ENCODE measurements at places on chromosomes 3 and 15.

DNA sequence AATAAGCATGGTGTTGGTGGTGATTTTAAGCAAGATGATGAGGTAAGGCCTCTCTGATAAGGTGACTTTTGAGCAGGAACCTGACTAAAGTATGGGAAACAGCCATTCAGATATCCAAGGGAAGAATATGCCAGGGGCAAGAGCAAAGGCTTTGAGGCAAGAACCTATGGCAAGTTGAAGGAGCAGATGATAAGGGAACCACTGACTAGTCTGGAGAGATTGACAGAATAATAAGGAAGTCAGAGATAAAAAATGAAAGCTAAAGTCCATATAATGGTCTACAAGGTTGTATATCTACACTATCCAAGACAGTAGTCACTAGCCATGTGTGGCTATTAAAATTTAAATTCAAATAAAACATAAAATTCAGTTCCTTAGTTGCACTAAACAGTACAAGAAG is 2.5 kb upstream of the C3orf38 start:
- DNase-seq = no peak

DNA sequence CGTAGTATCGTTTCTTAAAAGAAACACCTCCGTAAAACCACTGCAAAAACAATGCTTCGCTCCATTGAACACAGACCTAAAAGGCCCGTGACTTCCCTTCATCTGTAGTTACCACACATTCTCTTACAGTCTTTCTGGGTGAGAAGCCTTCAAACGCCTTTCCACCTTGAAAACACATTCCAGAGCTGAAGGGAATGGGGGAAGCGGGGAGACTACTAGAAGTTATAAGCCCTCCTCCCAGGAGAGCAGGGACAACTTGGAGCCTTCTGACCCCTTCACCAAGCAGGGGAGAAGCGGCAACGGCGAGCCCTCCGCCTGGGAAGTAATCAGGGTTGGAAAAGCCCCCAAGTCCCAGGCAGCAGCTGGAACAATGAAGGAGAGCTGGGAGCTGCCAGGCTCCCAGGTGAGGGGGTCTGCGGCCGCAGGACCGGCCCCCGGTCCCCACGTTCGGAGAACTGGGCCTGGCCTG is 461 bp downstream of the SECISBP2L start:
- no peak for DNase-seq

DNA sequence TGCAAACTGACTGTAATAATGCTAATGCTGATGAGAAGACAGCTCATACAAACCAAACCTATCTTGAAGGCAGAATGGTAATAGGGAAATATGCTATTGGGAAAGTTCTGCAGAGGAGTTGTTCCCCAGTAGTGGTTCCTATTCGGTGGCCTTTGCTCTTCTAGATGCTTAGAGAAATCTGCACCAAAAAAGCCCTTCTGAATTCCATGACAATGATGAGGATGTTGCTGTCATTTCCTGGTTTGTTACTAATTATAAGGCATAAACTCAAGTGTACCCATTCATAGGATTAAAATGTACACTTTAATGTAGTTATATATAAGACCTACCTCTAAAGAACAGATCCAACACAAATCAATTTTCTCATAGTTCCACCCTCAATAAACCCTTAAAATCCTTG is 30.1 kb downstream of the TOMM70 start:
- no peak for DNase-seq

- DNase-seq = no peak
These were observed 17.1 kb downstream of the TJP1 start for GRCh38 chr15:29805043-29805707.

GRCh38 chr3:13143381-13144004 is 70.3 kb upstream of the IQSEC1 start:
- no peak for DNase-seq

DNA sequence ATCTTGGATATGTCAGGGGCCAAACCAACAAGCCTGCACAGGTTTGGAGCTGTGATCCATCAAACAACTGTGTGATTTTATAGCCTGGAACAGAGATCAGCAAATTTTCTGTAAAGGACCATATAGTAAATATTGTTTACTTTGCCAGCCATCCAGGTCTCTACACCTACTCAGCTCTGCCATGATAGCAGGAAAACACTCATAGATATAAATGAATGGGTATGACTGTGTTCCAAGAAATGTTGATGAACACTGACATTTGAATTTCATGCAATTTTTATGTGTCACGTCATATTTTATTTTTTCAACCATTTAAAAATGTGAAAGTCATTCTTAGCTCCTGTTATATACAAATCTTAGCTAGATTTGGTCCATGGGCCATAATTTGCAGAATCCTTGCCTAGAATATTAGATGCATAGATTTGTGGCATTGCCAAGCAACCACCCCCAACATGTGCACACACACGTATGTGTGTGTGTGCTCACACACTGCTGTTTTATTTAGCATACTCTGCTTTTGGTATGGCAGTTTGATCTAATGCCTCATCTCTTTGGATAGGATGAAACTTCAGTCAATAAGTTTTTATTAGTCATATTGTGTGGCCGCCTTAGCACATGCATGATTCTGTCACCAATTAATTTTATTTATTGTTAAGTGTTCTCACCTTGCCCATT is 6.4 kb downstream of the ATXN7 start:
- DNase-seq = no peak

DNA sequence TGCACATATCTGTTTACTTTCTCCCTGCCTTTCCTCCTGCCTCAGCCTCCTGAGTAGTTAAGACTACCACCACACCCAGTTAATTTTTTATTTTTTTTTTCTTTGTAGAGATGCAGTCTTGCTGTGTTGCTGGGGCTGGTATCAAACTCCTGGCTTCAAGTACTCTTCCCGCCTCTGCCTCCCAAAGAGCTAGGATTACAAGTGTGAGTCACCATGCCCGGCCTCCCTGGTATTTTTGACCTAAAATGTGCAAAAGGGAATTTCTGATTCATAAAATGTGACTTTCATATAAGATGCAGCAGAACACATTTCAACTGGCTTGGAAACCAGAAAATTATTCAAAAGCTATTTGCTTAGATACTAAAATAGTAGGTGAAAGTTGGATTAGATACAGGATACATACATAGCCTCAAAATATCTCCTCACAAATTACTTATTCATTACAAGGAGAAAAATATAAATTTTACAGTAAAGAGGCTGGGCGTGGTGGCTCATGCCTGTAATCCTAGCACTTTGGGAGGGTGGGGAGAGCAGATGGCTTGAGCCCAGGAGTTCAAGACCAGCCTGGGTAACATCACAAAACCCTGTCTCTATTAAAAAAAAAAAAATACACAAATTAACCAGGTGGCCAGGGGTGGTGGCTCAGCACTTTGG is 32.0 kb downstream of the MAP4 start:
- DNase-seq = peak; percentile 45

DNA sequence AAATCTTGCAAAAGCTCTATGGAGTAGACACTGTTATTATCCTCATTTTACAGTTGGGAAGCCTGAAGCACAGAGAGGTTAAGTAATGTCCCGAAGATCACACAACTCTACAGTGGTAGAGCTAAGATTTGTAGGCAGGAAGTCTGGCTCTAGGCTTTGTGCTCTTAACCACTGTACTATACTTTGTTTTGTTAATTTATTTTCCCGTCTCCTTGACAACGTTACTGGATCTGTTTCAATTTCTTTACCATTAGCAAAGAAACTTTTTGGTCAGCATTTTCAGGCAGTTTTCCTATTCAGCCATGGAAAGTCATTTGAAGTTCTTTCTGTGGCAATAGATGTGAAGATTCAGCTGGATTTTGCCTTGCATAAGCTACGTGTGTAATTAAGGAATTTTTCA is 51.7 kb downstream of the OTOL1 start:
- DNase-seq = no peak

- DNase-seq = peak; percentile 83
These were observed 29.5 kb upstream of the VEPH1 start for GRCh38 chr3:157532529-157533297.

- DNase-seq = no peak
These were observed 43.0 kb upstream of the LRTM1 start for GRCh38 chr3:54970895-54971294.

GRCh38 chr3:48088056-48088748 is 72.0 kb upstream of the MAP4 start:
- DNase-seq = no peak

GRCh38 chr3:179289295-179289694 is 33.5 kb upstream of the ZNF639 start:
- no peak for DNase-seq

DNA sequence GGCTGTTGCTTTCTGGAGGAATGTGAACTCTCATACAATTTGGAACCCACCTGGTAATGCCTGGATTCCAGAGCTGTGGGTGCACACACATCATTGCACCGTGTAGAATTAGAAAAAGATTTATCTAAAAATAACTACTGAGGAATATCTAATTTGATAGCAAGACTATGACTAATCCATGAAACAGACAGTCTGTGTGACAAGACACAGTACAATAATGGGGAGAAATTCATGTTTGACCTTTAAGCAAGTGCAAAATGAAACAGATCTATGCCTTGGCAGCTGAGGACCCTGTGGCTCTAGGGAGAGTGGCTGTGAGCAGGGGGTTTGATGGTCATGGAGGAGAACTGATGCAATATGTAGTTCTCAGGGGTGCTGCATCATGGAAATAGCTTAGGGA is 7.9 kb upstream of the DOCK3 start:
- DNase-seq = no peak

- no peak for DNase-seq
These were observed 114.0 kb downstream of the ADAMTS17 start for GRCh38 chr15:100227781-100228180.

DNA sequence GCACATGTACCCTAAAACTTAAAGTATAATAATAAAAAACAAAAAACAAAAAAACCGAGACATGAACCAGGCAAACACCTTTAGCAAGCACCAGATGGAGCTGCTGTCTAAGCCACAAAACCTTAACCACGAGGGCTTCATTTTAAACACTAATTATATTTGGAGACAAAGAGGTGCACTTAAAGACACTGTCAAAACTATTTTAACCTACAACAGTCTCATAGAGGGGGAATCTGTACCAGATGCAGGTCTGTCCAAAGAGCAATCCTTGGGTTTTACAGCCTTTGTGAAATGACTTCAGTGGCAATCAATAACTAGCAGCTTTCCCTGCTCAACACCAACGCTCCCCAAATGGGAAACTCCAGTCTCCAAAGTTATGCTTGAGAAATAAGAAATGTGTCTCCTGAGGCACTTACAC is 115.7 kb upstream of the TSPAN3 start:
- DNase-seq = no peak

GRCh38 chr15:98751767-98752166 is 103.4 kb downstream of the IGF1R start:
- DNase-seq = no peak

- DNase-seq = peak; percentile 49
These were observed 20.7 kb downstream of the SHF start for GRCh38 chr15:45166834-45167630.

- peak; percentile 26 for DNase-seq
These were observed 62.8 kb upstream of the CMTM8 start for GRCh38 chr3:32175607-32176197.

DNA sequence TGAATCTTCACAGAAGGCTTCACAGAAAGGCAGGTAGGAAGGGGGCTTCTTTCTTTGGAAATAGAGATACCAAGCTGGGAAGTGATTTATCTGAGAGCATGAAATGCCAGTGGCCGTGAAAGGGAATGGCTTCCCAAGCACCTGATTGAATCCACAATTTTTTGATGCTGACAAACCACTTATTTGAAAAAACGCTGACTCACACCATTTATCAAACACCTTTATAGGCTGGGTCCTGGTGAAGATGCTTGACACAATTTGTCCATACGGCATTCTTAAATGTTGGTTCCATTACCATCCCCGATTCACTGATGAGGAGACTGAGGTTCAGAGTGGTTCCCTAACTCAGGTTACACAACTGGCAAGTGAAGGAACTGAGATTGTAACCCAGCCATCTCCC is 64.1 kb upstream of the POMGNT2 start:
- no peak for DNase-seq

- no peak for DNase-seq
These were observed 48.6 kb downstream of the WDR72 start for GRCh38 chr15:53710906-53711305.

GRCh38 chr3:9403463-9403862 is 6.0 kb downstream of the SETD5 start:
- DNase-seq = no peak

GRCh38 chr3:30288830-30289229 is 317.6 kb upstream of the TGFBR2 start:
- DNase-seq = no peak

GRCh38 chr3:9250236-9250635 is 790 bp upstream of the SRGAP3 start:
- no peak for DNase-seq

DNA sequence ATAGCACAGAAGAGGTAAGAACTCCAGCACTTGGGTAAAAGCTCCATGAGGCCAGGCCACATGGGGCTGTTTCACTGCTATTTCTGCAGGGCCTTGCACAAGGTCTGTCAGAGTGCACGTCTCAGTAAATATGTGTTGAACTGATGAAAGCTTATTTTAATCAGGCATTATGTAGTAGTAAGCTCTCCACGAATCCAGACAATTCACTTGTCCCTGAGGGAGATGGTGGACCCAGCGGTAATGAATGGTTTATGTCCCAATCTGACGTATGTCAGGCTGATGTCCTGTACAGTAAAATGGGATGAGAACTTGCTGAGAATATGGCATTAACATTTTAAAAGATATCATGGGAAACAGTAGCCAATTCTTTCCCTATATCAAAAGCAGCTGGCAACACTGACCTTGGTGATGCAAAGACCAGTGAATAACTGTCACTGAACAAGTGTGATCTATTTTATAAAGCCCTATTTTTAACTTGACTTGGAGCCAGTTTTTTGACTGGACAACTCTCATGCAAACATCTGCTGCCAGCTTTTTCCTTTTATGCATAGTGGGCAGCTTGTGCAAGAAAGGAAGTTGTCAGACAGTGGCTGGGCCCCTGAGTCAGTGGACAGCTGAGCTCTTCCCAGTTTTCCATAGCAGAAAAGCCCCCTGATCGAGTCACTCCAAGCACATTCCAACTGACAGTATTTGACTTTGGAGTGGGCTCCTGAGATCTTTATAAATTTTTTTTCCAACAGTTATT is 519.8 kb upstream of the MDFIC2 start:
- no peak for DNase-seq

GRCh38 chr3:193457526-193457925 is 79.0 kb upstream of the ATP13A5 start:
- no peak for DNase-seq

DNA sequence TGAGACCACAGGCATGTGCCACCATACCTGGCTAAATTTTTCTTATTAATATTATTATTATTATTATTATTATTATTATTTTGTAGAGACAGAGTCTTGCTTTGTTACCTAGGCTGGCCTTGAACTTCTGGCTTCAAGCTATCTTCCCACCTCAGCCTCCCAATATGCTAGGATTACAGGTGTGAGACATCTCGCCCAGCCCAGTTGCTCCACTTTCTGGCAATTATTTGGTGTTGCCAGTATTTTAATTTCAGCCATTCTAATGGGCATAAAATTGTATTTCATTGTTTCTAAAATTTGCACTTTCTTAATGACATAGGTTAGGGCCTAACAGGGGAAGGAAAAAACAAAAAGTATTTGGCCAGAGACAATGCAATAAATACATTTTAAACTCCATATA is 1217.6 kb upstream of the ALCAM start:
- no peak for DNase-seq

GRCh38 chr3:194201953-194202666 is 66.2 kb downstream of the HES1 start:
- no peak for DNase-seq

GRCh38 chr3:42526616-42527367 is 24.3 kb downstream of the VIPR1 start:
- DNase-seq = no peak

GRCh38 chr3:49266410-49267095 is 10.5 kb downstream of the C3orf62 start:
- no peak for DNase-seq

- no peak for DNase-seq
These were observed 57.3 kb upstream of the WNT7A start for GRCh38 chr3:13937131-13937530.

- no peak for DNase-seq
These were observed 262.6 kb upstream of the NAALADL2 start for GRCh38 chr3:174596447-174596982.
